ENCODE measurements at places on chromosomes 11 and 22.

DNA sequence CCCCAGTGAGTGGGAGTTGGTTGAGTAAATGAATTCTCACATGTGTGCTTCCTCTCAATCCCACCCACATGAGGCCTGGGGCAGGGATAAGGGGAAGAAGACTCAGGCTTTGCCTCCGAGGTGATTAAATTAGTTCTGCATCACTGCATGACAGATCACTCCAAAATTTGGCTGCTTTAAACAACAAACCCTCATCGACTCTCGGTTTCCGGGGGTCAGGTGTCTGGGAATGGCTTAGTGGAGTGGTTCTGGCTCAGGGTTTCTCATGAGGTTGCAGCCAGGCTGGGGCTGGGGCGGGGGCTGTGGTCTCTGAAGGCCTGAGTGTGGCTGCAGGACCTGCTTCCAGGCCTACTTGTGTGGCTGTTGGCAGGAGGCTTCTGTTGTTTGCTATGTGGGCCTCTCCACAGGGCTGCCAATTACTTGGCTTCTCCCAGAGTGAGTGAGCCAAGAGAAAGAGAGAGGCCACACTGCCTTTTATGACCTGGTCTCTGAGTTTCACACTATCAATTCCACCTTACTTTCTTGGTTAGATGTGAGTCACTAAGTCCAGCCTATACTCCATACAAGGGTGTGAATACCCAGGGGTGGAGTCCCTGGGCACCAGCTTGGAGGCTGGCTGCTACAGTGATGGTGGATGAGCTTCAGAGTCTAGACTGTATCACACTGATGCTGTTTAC lies 15.9 kb downstream of the MOGAT2 start:
- DNase-seq: no peak

DNA sequence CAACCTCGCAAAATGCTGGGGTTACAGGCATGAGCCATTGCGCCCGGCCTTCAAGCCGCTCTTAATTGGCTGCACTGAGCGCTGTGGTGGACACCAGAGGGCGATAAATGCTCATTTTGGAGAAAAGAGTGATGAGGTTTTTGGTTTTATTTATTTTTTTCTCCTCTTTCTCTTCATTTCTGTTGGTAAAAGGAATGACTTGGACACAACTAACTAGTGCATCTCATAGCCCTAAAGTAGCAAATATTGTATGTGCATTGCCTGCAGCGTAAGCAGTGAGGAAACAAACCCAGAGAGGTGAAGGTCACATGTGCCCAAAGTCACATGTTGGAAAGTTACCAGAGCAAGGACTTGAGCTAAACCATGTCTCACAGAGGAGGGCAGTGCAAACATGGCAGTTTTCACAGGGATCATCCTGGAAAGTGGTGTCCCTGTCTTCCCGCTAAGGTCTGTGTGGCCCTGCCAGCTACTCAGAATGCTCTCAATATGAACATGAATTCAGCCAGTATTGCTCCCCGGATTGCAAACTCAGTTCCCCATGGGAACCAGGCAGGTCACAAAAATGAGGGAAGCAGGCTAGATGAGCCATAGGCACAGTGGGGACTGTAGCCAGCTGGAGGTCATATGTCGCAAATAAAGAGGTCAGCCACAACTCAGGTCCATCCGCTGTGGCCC lies 8.6 kb upstream of the CD82 start:
- DNase-seq: no peak

DNA sequence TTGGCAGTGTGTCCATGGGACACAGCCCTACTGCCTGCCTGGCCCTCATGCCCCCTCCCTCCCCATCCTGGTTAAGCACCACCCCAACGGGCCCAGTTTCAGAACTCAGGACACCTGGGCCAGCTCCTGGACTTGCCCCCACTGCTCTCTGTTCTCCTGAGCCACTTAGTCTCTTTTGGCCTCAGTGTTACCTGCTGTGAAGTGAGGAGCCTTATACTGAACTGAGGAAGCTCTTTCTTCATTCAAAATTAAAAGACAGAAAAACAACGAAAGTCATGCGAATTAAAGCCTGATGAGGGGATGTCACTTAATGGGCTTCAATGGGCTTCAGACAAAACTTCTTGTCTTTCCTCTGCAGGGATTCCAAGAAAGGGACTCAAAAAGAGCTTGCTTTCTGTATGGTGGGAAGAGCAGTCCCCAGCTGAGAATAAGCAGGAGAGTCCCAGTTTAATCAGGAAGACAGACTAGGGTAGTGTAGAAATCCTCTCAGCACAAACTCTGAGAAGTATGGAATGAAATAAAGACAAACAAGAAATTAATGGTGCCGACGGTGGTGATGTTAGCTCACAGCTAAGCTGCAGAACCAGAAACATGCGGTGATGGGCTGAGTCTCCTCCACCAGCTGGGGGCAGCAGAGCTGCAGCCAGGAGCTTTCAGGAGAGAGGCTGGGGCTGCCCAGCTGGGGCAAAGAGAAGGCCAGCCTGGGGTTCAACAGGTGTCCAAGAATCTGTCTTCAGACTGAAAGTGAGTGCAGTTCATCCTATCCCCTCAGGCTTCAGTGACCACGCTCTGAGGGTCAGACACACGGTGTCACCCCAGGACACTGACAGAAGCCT lies 101.0 kb downstream of the GGTLC2 start:
- DNase-seq: no peak

DNA sequence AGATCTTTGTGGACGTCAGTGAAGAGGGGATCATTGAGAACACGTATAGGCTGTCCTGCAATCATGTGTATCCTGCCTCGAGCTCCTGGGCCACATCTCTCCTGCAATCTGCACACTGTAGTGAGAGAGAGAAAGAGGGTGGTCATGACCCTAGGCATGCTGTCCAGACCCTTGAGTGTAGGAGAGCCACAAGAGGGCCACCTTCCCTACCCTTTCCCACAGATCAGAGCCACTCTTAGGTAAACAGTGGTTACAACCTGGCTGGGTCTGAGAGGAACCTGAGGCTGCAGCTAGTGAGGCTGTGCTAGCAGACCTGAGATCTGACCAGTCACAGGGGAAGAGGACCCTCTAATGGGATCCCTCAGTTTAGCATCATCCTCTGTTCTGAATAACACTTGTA lies 3.9 kb upstream of the IL18BP start:
- DNase-seq: no peak

DNA sequence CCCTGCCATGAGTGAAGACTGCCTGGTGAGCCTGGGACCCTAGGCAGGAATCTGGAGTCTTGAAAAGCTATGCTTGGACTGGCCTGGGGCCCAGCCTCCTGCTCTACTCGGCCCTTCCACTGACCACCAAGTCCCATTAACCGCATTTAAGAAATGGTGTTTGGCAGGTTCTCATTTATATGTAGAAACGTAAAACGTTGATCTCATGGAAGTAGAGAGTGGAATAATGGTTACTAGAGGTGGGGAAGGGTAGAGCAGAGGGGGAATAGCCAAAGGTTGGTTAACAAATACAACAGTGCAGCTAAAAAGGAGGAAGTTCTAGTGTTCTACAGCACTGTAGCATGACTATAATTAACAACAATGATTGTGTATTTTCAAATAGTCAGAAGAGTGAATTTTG lies 72.9 kb upstream of the EED start:
- DNase-seq: no peak

DNA sequence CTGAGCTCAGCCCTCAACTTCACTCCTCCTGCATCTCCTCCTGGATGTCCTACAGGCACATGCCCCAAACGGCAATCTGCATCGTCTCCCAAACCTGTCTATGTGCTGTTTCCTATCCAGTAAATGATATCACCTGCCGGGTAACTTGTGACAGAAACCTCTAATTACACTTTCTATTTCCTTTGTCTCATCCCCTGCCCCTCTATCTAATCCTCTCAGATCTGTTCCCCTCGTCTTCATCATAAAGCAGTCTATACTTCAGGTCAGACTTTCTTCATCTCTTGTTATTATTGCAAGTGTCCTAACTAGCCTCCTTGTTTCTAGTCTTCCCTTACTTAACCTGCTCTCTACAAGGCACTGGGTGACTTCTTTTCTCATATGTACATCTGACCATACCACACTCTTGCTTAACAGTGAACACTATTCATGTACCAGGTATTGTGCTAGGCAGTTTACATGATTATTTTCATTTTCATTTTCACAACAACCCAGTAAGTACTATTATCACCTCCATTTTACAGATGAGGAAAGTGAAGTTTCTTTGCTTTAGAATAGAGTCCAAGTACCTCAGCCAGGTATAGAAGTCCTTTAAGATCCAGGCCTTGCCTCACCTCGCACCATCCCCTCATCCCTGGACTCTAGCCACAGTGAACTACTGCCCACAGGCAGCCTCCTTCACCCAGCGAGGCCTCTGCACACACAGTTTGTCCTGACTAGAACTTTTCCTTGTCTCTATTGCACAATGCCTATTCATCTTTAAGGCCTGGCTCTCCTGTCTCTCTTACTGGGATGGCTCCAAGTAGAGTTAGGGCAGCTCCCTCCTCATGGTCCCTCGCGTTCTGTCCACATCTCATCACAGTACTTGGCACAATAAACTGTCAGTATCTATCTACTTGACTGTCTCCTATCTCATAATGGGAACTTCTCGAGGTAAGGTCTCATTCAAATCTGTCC lies 22.1 kb upstream of the UCP3 start:
- DNase-seq: no peak

GRCh38 chr11:75453916-75454655 lies 21.1 kb upstream of the KLHL35 start:
- no peak for DNase-seq

DNA sequence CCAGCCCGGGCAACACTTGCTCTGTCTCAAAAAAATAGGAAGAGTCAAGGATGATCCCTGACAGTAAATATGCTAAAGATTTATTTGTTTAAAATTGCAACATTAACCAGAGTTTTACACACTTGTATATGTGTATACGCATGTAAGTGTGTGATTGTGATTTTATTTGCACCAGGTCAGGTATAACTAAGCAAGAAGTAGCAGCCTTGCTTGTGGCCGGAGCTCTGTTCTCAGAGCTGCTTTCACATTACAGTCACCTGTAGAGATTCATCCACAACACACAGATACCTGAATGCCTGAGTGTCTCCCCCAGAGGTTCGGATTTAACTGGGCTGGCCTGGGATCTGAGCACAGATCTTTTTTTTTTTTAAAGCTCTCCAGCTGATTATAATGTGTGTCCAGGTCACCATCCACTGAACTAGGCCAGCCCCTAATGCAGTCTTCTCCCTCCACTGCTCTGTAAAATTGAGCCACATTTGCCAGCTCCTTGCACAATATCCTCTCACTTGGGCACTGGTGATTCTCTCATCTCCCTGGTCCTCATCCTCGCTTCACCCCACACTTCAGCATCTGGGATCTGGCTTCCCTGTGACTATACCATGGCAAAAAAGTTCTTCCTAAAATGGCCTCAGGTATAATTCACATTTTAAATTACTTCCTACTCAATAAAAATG lies 48.3 kb downstream of the LIF start:
- no peak for DNase-seq

DNA sequence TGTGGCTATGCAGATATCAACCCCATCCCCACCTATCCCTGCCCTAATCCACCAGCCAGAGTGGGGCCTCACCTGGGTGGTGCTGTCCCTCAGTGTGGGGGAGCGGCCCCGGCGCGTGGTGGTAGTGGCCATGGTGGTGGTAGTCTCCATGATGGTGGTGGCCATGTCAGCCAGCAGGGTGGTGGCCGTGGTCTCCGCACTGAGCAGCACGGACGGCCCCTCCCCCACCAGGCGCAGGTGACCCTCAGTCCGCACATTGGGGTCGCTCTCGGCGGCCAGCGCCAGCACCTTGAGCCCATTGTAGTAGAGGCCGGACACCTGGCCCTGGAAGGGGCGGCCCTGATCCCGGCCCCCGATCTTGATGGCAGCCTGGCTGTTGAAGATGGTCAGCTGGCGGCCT lies 31.7 kb downstream of the SLC22A12 start:
- DNase-seq: no peak

GRCh38 chr22:27919942-27920755 lies 1.1 kb upstream of the PITPNB start:
- peak; percentile 27 for DNase-seq

- no peak for DNase-seq
Measured at GRCh38 chr11:125111001-125111342, 454 bp downstream of the TMEM218 start.

- no peak for DNase-seq
Measured at GRCh38 chr22:28029201-28029948, 110.3 kb upstream of the PITPNB start.

- DNase-seq: no peak
Measured at GRCh38 chr11:45543808-45544422, 121.5 kb downstream of the CHST1 start.

DNA sequence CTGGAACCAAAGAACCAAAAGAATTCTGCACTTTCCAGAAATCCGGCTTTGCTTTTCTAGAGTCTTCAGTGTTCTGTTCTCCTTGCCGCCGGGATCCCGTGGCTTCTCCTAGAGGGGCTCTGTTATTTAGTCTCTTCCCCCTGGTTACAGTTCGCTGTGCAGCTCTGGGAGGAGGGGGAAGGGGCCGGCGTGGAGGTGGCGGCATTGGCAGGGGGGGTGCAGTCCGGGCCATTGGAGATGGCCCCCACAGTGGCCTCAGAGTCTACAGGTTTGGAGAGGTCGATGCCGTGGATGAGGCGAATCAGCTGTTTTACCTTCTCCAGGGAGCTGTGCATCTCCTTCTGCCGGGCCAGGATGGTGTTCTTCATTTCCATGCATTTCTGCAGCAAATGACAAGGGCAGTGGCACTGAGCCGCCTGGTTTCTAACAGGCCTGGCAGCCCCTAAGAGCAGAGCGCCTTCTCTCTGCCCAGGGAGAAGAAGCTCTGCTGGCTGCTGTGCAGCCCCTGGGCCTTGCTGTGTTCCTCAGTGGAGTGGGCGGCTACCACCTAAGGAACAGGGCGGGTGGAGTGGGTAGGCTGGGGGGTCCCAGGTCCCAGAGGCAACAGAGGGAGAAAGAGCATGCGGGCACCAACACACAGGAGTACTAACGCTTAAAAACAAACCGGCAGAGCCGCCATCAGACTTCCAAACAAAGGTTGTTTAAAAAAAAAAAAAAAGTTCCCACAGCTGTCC lies 11.6 kb downstream of the LARGE2 start:
- DNase-seq: no peak

- no peak for DNase-seq
Measured at GRCh38 chr11:116427903-116428637, 344.7 kb downstream of the BUD13 start.

GRCh38 chr11:93783765-93784144 lies 327 bp upstream of the MED17 start:
- DNase-seq: no peak

DNA sequence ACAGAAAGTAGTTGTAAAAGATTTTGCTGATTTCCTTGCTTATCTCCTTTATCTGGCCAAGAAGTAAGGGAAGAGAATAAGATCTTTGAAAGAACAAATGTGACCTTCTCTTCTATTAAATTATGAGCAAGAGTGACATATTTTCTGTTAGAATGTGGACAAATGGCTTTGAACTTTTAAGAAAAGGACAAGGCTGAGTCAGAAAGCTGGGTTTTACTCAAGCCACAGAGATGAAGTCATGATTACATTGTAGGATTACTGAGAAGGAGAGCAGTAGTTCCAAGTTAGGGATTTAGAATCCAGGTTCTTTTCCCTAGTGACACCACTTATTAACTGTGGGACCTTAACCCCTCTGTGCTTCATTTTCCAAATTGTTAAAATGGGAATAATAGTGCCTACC lies 13.5 kb downstream of the CCDC90B start:
- DNase-seq: no peak

DNA sequence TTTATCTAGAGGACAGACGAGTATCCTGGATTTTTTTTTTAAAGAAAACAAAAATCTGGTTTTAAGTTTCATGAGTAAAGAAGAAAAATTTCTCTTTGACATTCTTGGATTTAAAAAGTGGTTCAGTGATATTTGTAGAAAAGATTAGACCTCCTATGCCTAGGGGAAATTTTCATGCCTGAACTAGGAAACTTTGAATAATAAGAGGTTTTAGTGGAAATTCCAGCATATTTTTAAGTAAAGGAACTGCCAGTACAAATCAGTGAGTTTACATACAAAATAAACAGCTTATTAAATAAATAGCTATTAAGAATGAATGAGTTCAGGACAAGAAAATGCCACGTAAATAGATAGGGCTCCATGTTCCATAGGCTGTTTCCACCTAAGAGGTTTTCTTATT lies 17.5 kb downstream of the JAM3 start:
- DNase-seq: no peak
